Mucosa of descending colon (tissue), 3 donors: ENCODE measurements at places on chromosomes 2 and 18. TPM values are rescaled to one million over a fixed set of nuclear protein-coding genes. Genes with fewer than 3 reads are reported as not detected.

GRCh38 chr2:150119819-150120218 is 367.6 kb downstream of the RND3 start:
- no peak for DNase-seq

GRCh38 chr2:66445925-66446871 is 11.3 kb downstream of the MEIS1 start:
- DNase-seq: peak; percentile 36

Gene PIEZO2
- total RNA-seq: 18.9 TPM

GRCh38 chr18:41690332-41691127 is 264.5 kb upstream of the PIK3C3 start:
- DNase-seq: no peak

Gene CFC1
- 0.28 TPM for total RNA-seq

Gene MGAT4A
- total RNA-seq: 138 TPM

- DNase-seq: no peak
These were observed 5.3 kb upstream of the MC4R start for GRCh38 chr18:60377778-60378469.

DNA sequence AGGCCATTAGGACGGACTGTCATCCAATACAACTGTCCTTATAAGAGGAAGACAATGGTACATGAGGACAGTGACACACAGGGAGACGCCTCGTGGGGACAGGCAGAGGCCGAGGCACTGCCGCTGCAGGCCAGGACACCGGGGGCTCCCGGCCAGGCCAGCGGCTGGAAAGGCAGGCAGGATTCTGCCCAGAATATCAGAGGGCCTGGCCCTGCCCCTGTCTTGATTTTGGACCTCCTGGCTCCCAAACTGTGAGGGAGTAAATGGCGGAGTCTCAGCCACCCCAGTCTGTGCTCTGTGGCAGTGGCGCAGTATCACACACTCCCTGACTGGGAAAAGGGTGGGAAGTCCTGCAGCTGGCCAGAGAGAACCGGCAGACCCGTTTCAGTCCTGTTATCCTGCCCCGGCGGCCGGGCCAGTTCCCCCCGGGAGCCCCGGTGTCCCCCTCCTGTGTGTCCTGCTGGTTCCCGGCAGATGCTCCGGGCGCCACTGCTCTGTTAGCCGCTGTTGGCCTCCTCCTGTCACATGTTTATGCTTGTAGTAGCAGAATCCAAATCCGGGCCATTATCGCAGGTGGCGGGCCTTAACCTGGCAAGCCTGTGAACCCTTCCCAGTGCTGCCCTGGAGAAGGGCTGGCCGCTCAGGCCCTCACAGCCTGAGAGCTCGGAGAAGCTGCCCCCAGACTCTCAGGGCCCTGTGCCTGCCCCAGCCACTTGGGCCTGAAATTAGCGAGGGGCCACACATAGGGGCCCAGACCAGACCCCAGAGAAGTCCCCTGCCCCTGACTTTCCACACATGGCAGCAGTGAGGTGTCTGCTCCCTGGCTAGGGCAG is 31.4 kb upstream of the TAF1B start:
- no peak for DNase-seq

GRCh38 chr2:19848952-19849351 is 52.8 kb downstream of the TTC32 start:
- DNase-seq: no peak

DNA sequence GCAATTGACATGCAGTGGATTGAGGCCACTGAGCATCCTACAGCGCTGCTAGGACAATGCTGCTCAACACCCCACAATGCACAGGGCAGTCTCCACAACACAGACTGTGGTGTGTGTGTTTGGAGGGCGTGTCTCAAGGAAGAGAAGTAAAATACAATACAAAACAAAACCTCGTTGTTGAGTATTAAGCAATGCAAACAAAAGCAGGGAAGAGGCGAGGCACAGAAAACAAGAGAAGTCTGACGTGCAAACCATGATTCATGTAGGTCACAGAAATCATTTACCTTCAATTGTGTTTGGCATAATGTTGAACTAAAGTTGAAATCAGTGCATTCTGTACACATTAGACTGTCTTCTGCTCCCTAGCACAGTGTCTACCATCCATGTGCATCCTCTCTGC is 260.9 kb downstream of the PHLPP1 start:
- peak; percentile 30 for DNase-seq

DNA sequence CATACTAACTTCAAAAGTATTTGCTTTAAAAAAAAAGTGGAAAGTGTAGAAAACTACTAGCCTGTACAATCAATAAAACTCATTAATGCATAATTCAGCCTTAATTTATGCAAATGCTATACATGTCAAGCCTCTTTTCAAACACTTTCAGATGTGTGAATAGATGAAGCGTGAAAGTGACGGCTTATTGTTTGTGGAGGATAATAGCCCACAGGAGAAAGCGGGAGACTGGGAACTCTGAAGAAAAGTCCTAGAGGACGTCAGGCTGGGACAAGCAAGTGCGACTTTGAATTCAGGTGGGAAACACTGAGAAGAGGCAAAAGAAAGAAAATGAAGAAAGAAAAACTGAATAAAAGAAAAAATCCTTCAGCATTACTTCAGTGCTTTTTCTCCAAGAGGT is 108.5 kb downstream of the STK39 start:
- DNase-seq: no peak

DNA sequence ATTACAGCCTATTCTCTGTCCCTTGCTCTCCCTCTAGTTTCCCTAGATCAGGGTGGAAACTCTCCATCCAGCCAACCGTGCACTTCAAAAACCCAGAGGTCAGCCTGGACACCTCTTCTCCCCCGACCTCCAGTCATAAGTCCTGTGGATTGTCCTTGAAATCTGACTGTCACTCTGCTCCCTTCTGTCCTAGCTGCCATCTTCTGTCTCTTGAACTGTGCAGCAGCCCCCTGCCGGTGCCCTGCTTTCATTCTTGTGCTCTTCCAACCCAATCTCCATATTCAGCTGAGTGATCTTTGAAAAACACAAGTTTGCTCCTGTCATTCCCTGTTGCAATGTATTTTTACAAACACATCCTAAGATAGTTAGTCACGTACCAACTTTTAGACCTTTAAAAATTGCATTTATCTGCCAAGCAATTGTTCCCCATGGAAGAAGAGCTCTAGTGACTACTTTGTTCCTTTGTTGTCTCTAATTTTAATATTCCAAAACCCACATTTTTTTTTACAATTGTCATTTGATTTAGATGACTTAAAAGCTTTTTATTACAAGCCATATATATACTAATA is 254.3 kb downstream of the CAMKMT start:
- DNase-seq: no peak

DNA sequence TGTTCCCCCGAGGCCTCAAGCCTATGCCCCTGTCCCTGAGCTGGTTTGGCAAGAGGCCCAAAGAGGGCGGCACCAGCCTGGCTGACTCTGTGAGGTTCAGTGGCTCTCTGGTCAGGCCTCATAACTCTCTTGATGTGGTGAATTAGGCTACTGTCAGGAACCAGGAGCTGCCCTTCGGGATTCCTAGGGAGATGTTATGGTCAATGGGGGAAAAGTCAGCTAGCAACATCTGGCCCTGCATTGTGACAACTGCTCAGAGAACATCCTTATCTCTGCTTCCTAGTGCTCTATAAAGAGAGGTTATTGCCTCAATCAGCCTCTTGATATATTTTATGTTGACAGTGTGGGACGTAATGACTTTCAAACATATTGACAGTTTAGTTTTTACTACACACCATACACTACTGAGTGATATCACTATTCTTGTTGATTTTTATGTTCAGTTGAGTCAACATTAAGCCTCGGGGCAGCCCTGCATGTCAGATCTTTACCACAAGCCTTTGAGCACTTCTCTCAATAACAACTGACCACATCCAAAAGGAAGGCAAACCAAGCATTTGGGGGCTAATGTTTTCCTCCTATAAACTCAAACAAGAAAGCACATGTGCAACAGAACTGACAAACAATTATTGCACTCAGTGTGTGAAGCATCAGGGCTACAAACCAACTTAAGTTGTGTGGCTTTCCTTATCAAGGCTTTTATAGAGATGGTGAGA is 448.3 kb upstream of the SLC14A2 start:
- DNase-seq: peak; percentile 70

- no peak for DNase-seq
These were observed 731.6 kb downstream of the SOCS6 start for GRCh38 chr18:71020342-71021029.

Gene UGT1A4
- total RNA-seq: 2.4 TPM

DNA sequence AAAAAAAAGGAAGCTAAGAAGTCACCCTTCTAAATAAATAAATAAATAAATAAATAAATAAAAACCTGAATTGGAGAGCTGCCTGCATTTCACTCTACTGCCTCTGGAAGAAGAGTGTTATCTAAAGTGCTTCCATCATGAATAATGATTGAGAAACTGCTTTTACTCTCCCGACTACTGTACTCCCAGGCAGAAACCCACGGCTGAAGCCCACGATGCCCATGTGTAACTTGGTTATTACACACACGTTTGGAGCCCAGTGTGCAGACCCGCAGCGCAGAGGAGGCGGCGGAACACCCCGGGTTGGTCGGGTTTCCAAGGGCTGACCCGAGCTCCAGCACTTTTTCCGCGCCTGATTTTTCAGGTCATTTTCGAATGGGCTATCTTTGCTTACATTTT is 697 bp upstream of the SPATS2L start:
- DNase-seq: peak; percentile 55

GRCh38 chr2:133420788-133421187 is 147.5 kb downstream of the NCKAP5 start:
- DNase-seq: peak; percentile 47

- no peak for DNase-seq
These were observed 249.0 kb downstream of the TRIB2 start for GRCh38 chr2:12965540-12966269.

Gene YPEL5
- total RNA-seq: 104 TPM

DNA sequence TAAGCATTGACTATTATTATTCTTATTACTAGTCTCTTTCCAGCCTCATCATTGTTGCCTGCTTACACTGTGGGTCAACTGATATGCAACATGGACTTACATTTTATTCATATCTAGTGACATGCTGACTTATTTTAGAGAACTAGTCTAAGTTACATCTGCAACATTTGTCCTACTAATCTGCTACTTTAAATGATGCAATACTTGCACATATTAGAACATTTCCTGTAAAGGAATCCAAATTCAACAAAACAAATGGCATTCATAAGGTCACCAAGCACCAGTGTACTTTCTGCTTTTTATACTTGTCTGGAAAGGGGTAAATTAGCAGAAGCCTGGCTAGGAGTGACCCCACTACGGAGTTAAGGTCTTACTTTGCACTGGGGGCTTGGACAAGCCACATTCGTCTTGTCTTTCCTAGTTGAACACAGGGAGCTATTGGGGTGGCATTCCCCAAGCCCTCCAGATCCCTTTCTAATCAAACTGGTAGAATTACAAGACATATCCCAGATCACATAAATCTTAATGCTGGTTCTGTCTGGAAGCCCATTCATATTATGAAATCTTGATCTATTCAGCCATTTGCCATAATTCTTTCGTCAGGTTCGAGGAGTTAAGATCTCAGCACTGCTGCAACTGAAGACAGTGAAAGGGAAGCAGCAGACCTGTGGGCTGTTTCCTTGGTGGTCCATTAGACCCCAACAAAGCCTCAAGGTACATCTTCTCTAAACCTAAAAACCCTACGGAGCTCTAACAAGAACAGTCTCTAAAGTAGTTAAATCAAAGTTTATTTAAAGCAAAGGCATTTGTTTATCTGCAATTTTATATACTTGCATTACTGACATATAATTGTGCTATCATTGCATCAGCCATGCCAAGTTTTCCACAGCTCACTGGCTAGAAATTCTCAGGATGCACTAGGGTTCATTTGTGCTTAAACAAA is 49.9 kb upstream of the RTN4 start:
- no peak for DNase-seq

- no peak for DNase-seq
These were observed 92.0 kb downstream of the ACTR2 start for GRCh38 chr2:65319674-65320041.

DNA sequence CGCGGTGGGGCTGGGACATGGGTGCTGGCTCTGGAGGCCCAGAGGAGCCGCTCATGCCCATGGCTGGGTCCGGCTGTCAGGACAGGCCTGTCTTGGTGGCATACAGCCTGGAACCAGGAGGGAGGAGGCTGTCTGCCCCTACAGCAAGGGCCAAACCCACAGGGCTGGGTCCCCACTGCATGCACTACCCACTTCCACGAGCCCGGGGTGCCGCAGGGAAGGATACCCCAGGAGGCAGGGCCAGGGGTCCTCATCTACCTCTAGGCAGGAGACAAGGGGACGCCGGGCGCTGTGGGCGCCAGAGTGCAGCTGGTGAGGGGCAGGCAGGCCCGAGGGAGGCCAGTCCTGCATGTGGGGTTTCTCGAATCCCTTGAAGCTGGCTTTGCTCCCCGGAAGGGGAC is 95.1 kb upstream of the GPC1 start:
- DNase-seq: no peak

DNA sequence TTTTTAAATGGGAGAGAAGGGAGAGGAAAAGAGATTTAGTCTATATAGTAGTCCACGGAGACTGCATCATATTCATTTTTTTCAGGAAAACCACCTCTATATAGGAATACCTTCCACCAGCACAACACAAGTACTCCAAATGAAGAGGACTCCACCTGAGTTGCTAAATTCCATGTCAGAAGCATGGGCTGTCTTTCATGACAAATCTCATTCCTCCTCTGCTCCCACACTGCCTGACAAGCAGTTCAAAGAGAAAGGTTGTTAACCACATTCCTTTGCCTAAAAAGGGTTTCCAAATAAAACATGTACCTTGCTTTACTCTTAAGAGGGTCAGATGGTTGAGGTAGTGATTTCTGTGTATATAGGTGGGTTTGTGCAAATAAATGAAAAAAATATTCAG is 122.0 kb downstream of the TMEFF2 start:
- DNase-seq: no peak

Gene DSG1
- not detected for total RNA-seq

DNA sequence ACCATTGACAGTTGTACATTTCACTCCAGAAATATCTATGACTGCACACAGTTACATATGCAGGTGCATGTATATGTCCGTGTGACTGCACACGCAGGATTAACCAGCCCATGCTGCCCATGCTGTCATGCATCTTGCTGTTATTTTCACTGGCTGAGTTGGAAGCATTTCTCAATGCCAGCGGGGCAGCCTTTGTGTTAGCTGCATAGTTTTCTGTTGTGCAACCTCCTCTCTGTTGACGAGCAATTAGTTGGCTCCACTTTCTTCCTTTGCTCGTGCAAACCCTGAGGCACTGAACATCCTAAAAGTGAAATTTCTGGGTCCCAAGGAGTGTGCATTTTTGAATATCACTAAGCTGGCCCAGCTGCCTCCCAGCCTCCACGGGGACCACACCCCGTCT is 133.4 kb upstream of the GLI2 start:
- peak; percentile 9 for DNase-seq

Gene TXNDC2
- not detected for total RNA-seq

Gene CEP68
- total RNA-seq: 8.9 TPM

GRCh38 chr2:190718652-190719526 is 70.0 kb downstream of the NAB1 start:
- no peak for DNase-seq

GRCh38 chr2:208046686-208047085 is 21.4 kb upstream of the PLEKHM3 start:
- no peak for DNase-seq

Gene CELF4
- total RNA-seq: 0.72 TPM

Gene DAPL1
- not detected for total RNA-seq

Gene GALR1
- 0.06 TPM for total RNA-seq
